Gastroesophageal sphincter (tissue), 4 donors: ENCODE measurements at places on chromosomes 12 and 14. TPM values are rescaled to one million over a fixed set of nuclear protein-coding genes. Genes with fewer than 3 reads are reported as not detected.
A peak's percentile ranks its signal among the peaks of the same experiment; 100 is the strongest.

IFT81 gene
- total RNA-seq = 16.0 TPM

GRCh38 chr12:5269846-5270245 is 162.1 kb upstream of the NTF3 start:
- ATAC-seq = no peak

GRCh38 chr12:42255866-42256261 is 17.8 kb upstream of the YAF2 start:
- ATAC-seq = no peak

GRCh38 chr12:106309671-106310505 is 7.4 kb downstream of the TCP11L2 start:
- no peak for ATAC-seq

- ATAC-seq = no peak
Observed at GRCh38 chr12:75842090-75842489, 189.5 kb downstream of the PHLDA1 start.

TAS2R19 gene
- 5.7 TPM for total RNA-seq

- no peak for ATAC-seq
Observed at GRCh38 chr14:73997108-73997943, 21.8 kb downstream of the ENTPD5 start.

DNA sequence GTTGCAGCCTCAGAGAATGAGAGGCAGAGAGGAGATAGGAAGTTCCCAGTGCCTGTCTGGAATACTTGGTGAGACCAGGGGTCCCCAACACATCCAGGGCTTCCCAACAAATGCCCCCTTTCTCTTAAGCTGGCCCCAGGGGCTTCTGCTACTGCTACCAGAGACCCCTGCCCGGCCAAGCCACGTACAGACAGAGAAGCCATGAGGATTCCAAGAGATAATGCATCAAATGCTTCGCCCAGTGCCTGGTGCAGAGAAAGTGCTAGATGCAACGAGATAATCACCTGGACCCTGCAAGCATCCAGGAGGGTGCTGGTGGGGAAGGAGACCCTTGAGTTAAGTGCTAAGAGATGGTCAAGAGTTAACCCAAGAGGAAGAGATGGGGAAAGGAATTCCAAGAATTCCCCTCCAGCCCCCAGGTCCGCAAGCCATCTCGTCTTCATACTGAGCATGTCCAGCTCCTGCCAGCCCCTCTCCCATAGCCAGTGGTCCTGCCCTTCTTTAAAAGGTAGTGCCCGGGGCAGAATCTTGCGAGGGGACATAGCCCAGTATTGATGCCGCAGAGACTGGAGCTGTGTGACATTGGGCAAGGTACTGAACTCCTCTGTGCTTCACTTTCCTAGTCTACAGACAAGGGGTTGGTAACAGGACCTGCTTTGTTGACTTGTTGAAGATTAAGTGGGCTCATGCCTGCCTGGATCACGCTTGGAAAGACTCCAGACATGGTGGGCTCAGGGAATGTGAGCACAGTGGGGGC is 103.3 kb downstream of the CALM1 start:
- no peak for ATAC-seq

GRCh38 chr12:53480491-53481442 is 18.5 kb downstream of the MAP3K12 start:
- no peak for ATAC-seq

DNA sequence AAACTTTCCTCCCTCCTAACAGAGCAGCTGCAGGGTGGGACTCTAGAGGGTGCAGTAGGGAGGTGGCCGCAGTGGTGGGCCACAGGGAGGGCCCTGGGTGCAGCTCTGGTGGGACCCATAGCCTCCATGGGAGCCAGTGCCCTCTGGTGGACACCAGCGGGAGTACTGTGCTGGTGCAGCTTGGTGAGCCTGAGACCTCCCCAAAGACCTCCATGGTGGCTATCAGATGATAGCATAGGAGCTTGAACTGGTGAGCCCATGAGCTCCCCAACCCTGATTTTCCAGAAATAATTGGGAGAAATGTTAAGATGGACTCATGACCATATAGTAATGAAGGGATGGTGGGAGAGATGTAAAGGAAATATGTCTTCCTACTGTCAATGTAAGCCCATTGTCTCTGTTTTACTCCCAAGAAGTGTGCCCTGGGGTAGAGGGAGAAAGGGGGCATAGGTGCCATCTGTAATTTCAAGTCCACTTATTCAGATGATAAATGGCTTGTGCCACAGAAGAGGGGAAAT is 98.7 kb downstream of the GAS2L3 start:
- no peak for ATAC-seq

GRCh38 chr12:47080725-47081502 is 1.2 kb upstream of the AMIGO2 start:
- peak; percentile 70 for ATAC-seq

DNA sequence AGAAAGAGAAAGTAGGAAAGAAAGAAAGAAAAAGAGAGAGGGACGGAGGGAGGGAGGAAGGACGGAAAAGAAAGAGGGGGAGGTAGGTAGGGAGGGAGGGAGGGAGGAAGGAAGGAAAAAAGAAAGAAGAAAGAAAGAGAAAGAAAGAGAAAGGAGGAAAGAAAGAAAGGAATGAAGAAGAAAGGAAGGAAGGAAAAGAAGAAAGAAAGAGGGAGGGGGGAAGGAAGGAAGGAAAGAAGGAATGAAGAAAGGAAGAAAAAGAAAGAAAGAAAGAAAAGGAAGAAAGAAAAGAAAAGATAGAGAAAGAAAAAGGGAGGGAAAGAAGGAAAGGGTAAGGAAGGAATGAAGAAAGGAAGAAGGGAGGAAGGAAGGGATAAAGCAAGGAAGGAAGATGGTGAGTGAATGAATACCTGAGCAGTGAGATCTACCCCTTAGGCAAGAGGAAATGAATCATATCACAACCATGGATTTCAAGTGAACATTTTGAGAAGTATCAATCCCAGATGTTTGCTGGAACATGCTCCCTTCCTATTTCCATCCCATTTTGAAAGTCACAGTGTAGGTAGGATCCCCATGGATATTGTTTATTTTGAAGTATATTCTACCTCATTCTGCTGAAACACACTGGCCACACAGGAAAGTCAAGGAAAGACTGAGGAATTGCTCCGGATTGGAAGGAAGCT is 639.4 kb upstream of the TBX3 start:
- no peak for ATAC-seq

DNA sequence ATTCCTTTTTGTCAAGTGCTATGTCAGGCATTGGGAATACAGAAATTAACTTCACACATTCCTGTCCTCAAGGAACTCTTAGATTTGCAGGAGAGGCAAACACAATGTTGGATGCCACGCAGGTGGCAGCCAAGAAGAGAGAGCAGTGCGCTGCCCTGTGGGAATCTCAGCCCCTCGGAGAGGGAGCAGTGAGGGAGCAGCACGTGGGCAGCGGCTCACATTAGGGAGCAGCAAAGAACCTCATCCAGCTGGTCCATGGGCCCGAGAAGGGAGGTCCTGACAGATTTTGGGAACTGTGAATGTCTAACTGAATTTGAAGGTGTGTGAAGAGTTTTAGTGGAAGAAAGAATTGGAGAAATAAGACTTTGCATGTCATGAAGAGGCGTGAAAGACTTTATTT is 47.2 kb upstream of the EVL start:
- ATAC-seq = no peak

TSPAN8 gene
- 0.81 TPM for total RNA-seq
